ENCODE measurements at places on chromosomes 13 and 19.

DNA sequence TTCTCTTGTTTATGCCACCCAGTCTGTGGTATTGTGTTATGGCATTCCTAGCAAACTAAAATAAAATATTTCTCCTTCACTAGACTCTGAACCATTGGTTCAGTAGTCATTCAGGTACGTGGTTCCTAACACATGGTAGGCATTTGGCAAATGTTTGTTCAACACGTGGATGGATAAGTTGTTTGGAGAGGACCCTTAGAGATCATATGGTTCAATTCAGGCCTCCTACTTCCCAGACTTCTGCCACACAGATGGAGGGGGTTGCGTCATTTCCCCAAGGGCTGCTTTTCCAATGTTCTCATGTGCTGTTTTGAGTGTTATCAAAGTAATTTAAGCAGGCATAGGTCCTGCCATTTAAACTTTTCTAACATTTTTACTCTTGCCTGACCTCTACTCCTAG, 6.7 kb downstream of the CXCL17 start:
- no peak for DNase-seq

DNA sequence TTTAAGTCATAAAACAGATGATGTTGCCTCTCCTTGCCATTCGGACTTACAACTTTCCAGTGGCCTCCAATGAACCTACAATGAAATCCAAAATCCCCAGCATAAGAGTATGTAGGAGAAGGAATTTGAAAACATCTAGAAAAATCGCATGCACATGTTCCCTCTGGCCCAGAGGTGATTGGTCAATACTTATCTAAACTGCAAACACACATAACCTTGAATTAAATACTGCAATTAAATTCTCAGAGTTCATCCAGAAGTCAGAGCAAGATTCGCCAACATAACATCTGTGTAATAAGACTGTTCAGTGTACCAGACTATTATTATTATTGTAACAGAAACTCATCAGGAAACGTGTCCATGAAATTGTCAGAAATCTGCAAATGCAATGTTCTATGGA, 82.2 kb upstream of the USP29 start:
- DNase-seq, result no peak

- no peak for DNase-seq
Measured at GRCh38 chr13:80451641-80452040, 110.7 kb upstream of the SPRY2 start.

DNA sequence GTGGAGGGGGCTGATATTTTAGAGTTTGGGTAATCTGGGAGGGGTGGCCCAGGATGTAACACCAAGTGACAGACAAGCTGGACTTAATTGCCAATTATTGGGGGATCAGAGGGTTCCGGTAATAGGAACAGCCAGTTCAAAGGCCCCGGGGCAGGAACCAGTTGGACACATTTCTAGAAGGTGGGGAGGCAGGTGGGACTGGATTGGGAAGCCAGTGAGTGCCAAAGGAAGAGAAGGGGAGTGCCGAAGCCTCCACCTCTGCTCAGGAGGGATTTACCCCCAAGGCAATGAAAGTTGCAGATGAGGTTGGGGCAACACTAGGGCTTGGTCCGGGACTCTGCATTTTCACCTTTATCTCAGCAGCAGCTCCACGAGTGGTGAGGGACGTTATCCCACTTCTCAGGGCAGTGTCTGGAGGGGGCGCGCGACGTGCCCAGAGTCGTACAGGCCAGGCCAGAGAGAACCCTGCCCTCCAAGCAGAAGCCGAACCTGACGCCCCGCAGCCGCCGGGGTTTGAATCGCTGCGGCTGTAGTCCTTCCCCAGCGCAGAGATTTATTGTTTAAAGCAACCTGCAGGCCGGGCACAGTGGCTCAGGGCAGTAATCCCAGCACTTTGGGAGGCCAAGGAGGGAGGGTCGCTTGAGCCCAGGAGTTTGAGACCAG, 5.7 kb upstream of the JUND start:
- no peak for DNase-seq
